ENCODE measurements at places on chromosomes 11 and 22.

DNA sequence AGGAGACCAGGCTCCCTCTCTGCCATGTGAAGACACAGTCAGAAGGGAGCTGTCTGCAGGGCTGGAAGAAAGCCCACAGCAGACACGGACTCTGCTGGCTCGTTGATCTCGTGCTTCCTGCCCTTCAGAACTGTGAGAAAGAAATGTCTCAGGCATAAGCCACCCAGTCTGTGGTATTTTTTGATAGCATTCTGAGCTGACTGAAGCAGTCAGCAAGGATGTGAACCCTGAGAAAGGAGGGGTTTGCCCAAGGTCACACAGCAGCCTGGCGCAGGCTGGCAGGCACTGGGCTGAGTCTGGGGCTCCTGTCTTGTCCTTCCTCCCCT lies 255.1 kb upstream of the B3GAT1 start:
- DNase-seq, result no peak

DNA sequence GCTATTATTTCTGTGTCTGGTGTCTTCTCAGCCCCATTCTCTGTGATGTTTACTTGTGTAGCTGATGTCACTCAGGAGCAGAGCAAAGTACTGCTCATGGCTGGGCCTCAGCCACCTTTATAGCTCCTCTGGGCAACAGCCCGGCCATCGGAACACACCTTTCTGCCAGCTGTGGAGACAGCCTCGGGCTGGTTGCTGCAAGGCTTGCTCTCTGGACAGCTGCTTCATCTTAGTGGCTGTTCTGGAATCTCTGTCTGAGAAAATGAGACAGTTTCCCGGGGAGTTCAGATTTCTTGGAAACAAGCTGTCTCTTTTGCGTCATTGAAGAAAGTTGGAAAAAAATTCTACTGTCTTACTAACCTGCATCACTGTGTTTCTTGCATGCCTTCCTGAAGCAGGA lies 20.0 kb downstream of the THY1 start:
- DNase-seq, result no peak

GRCh38 chr11:8610532-8611116 lies 16.6 kb upstream of the STK33 start:
- DNase-seq, result no peak

- DNase-seq, result no peak
Observed at GRCh38 chr22:49546811-49547585, 280.7 kb downstream of the BRD1 start.

- no peak for DNase-seq
Observed at GRCh38 chr11:77086521-77087472, 15.8 kb upstream of the OMP start.

GRCh38 chr11:94694309-94695060 lies 73.7 kb upstream of the AMOTL1 start:
- DNase-seq, result no peak

DNA sequence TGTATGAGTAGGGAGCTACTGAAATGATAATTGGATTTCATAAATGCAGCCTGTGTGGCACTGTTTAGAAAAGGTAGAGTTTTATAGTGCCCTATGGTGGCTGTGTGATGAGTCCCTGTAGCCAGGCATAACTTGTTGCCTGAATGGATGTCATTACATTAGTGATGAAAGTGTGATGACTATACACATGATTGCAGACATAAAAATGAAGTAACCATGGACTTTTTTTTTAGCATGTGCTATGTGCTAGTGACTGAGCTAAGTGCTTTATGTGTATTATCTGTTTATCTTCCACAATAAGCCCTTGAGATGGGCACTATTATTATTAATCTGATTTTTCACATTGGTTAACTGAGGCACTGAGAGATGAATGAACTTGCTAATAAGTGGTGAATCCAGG lies 13.5 kb upstream of the GRAMD1B start:
- DNase-seq, result no peak

DNA sequence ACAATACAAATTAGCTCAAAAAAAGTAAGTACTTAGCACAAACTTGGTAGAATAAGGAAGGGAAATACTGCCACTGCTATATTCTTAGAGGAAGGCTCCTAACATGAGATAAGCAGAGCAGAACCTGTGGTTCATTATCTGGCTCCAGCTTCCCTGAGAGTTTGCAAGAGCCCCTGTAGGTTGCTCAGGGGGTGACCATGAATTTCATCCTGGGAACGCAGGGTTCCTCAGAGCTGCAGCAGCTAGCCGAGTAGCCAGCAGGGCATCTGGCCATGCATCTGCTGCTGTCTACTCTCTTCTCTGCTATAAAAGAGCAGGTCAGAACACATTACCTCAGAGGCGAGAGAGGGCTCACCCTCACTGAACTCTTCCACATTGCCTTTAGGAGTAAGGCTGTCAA lies 67.3 kb downstream of the TRPC6 start:
- no peak for DNase-seq

- DNase-seq, result no peak
Observed at GRCh38 chr22:22478470-22478869, 30.1 kb downstream of the ZNF280B start.

DNA sequence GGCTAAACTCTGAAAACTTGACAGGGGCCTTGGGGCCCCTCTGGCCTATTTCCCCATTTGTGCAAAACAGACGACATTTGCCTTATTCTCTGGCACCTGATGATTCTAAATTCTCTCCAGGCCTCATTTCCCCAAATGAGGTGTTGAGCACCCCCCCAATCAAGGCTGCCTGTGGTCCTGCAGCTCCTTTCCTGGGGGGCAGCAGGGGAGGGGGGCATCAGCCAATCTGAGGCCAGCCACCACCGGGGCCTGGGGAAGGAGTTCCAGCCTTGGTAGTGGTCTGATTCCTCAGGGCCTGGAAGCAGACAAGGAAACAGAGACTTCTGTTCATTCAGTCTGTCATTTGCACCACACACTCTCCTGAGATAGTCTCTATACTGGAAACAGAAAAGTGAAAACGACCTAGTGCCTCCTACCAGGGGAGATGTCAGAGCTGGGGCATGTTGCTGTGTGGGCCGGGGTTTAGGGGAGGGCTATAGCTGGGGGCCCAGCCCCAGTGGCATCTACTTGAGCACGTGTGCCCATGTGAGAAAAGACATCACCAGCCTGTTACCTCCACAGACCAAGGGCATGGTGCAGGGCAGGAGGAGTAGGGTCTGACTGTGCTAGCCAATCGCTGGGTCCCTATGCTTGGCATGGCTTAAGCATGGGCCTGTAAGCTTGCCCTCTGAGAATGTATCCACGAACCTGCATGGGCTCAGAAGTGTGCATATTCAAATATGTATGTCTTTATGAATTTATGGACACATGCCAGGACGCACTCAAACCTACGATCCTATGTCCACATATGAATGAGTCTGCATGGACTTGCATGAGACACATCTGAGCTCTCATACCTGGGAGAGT lies 1.8 kb upstream of the TPBGL start:
- no peak for DNase-seq

DNA sequence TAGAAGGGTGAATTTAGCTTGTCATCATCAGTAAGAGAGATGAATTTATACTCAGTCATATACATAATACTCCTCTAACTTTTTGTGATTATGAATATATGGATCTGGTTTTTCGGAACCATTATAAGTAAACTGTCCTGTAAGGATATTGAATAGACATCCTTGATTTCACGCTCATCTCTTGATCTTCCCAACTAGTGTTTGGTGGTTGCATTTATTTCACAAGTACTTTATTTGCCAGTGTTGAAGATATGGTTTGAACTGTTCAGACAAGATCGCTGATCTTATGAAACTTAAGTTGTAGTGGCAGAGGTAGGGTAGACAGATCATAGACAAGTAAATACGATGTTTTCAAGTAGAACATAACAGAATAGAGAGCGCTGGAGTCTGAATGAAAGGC lies 3.0 kb downstream of the FBXO7 start:
- DNase-seq, result no peak

- DNase-seq, result no peak
Observed at GRCh38 chr11:75352588-75353206, 1.2 kb upstream of the ARRB1 start.

Measured in activated T-cell treated with anti-CD3 and anti-CD28 coated beads for 4 hours (primary cell).